ENCODE measurements at places on chromosomes 4 and X.

GRCh38 chrX:119655125-119655524, 37.8 kb downstream of the SEPTIN6 start:
- DNase-seq, result no peak

- DNase-seq, result no peak
Observed at GRCh38 chr4:2790583-2791517, 2.0 kb upstream of the SH3BP2 start.

DNA sequence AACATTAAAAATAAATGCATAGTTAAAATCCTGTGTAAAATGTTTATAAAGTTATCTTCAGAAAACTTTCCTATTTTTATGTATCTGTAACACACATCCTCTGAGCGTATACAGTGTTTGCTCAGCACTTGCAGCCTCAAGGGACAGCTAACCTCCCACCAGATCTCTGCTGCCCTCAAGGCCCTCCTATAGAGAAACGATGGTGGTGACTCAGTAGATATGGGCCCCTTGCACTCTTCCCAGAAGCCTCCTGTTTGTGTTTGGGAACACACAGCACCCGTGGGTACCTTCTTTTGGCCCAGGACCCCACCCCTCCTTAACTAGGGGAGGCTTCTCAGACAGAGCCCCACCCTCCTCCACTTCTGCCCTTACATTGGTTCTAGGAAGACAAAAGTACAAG, 26.7 kb downstream of the PJA1 start:
- no peak for DNase-seq

- no peak for DNase-seq
Observed at GRCh38 chrX:15043538-15043937, 170.3 kb downstream of the MOSPD2 start.

DNA sequence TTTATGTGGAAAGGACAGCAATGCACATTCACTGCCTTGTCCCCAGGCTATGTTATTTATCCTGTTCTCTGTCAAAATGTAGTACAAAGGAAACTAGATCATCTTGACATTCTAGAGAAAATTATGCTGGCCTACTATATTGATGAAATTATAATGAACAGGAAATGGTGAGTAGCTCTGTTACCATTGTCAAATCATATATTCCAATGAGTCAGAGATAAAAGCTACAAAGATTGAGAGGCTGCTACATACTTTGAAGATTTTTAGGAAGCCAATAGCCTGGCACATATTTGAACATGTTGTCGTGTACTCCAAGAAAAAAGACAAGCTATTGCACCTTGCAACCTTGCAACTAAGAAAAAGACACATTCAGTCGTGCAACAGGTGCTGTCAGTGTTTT, 52.7 kb upstream of the TET2 start:
- DNase-seq, result no peak

DNA sequence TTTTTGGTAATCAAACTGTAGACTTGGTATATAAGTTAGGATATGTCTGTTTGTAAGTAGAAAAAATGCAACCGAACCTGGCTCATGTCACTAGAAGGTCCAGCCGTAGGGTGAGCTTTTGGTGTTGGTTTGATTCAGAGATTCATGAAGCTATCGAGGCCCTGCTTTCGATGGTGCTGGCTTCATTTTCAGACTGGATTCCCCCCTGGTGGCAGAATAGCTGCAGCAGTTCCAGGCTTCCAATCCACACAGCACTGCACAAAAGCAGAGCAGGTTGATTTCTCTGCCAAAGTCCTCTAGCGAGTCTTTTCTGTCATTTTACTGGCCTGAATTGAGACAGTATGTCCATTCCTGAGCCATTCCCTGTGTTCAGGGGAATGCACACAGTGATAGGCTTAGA, 33.1 kb downstream of the PDK3 start:
- no peak for DNase-seq

DNA sequence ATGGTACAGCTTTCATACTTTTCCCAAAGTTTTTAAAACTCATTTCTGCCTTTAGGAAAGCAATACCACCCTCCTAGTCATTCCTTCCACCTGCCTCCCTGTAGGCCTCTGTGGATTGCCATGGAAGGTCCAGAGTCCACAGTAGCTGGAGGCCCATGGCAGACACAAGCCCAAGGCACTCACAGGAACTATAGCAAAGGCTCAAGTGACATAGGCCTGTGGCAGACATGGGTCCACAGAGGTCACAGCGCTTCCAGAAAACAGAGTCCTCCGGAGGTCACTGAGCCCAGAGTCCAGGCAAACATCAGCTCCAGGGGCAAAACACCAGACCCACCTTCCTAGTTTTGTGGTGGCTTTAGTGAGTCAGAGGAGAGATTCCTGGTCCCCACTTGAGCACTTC, 147.6 kb upstream of the ATP6AP2 start:
- DNase-seq, result no peak

DNA sequence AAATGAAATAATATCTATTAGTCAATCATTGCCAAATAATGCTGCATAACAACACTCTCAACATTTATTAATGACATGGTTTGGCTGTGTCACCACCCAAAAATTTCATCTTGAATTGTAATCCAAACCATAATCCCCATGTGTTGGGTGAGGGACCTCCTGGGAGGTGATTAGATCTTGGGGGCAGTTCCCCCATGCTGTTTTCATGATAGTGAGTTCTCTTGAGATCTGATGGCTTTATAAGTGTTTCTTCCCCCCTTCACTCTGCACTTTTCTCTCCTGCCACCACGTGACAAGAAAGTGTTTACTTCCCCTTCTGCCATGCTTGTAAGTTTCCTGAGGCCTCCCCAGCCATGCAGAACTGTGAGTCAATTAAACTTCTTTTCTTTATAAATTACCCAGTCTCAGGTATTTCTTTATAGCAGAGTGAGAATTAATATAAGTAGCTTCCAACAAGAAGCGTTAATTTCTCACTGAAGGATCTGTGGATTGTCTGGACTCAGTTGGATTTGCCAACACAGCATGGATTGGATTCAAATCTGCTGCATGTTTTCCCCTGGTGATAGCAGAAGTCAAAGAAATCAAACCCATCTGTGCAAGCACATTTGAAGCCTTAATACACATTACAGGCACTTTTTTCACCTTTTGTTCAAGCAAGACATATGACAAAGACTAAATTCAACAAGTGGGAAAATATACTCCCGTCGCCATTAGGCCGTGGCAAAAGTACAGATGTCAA, 216.6 kb downstream of the PDGFC start:
- no peak for DNase-seq

- no peak for DNase-seq
Observed at GRCh38 chr4:151715881-151716280, 44.9 kb downstream of the GATB start.

DNA sequence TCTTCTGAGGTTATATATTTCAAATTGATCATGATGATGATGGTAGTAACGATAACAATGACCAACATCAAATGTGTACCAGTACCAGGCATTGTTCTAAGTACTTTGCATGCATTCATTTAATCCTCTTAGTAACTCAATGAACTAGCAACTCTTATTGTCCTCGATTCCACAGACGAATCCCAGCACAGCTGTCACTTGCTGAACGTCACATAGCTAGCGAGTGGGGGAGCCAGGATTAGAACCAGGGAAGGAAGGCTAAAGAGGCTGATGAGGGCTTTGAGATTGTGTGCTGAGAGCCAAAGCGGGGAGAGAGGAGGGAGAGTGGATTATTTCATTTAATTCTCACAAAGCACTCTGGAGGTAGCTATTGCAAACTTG, 103.6 kb downstream of the PHOX2B start:
- DNase-seq, result no peak

- no peak for DNase-seq
Observed at GRCh38 chr4:33882246-33882990, 2361.9 kb downstream of the ARAP2 start.

- DNase-seq, result no peak
Observed at GRCh38 chr4:36323816-36324419, 42.5 kb downstream of the DTHD1 start.

DNA sequence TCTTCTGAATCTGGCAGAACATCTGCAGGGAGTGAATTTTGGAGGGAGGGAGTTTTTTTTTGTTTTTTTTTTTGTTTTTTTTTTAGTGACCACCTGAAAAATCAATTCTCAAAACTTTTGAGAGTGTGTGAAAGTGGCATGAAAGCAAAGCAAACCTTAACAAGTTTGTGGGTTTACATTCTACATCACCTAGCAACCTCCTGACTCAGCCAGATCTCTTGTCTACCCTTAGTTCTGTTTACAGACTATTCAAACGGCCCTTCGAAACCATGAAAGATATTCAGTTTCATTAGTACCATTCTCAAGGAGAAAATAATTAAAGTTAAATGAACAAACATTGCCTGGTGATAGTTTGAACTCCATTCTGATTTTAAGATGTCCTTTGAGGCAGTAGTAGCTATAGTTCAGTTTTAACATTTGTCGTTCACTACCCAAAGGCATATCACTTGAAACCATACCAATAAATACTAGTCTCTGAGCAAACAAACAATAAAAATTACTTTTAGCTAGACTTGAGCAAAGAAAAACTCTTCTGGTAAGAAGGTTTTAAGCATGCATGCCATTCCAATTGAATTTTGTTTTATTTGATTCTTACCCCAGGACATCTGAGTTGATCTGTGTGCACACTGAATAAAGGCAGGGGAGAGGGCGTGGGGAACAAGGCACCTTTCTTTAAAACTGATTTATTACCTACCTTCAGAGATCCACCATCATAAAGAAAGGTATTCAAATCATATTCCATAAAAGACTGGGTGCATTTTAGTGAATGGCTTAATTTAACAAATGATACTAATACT, 137.7 kb downstream of the ARX start:
- DNase-seq, result no peak

DNA sequence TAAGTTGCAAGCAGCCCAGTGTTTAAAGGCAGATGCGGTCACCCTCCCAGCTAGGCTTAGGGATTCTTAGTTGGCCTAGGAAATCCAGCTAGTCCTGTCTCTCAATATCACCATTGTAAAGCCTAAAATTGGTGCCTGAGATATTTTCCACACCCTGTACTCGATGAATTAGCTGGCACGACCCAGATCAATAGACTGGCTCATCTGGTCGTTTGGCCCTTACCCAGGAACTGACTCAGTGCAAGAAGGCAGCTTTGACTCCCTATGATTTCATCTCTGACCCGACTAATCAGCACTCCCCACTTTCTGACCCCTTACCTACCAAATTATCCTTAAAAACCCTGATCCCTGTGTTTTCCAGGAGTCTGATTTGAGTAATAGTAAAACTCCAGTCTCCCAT, 384.9 kb upstream of the SLC7A11 start:
- DNase-seq, result no peak

DNA sequence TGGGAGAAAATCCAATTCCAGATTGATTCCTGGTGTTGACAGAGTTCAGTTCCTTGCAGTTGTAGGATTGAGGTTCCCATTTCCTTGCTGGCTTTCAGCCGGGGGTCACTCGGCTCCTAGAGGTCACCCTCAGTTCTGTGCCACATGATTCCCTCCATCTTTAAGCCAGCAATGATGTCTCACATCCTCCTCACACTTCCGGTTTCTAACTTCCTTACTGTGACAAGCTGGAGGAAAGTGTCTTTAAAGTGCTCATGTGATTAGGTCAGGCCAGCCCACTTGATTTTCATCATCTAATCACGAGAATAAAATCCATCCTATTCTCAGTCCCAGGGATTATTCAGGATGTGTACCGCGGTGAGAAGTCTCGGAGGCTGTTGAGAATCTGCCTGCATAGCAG, 19.4 kb upstream of the SMIM31 start:
- no peak for DNase-seq

DNA sequence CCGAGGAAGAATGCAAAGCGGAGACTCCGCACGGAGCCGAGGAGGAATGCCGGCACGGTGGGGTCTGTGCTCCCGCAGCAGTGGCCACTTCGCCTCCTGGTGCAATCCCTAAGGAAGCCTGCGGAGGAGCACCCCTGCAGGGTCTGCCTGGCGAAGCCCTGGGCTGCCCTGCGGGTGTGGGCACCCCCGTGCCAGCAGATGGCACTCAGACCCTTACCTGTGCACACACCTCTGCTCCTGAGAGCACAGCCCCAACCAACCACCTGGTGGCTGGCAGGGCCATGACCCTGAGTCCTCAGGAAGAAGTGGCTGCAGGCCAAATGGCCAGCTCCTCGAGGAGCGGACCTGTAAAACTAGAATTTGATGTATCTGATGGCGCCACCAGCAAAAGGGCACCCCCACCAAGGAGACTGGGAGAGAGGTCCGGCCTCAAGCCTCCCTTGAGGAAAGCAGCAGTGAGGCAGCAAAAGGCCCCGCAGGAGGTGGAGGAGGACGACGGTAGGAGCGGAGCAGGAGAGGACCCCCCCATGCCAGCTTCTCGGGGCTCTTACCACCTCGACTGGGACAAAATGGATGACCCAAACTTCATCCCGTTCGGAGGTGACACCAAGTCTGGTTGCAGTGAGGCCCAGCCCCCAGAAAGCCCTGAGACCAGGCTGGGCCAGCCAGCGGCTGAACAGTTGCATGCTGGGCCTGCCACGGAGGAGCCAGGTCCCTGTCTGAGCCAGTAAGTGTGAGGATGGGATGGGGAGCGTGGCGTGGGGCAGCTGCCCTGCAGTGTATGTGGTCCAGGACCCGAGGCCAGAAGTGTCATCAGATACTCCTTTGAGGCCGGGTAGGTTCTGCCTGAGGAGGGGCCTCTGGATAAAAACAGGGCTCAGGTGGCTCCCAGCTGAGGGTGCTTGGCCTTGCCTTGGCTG, 7.0 kb downstream of the TACC3 start:
- no peak for DNase-seq

- no peak for DNase-seq
Observed at GRCh38 chr4:153571006-153571545, 104.9 kb downstream of the TMEM131L start.

DNA sequence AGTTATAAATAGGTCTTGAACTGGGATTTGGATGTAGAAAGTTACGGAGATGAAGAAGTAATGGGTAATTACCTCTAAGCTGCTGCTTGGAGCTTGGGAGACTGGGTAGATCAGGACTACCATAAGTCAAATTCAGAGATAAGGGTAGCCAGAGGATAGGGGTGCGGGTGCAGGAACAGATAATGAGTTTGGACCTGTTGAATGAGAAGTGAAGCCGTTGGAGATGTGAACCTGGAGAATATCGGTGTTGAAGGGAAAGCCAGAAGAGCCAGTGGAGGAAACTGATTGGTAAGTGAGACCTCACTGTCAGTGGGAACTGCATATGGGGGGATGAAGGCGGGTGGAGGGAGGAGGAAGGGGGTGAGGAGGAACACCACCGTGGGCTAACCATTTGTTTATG, 618 bp upstream of the FOXO4 start:
- DNase-seq, result no peak

GRCh38 chrX:132489578-132490419, 961 bp upstream of the MBNL3 start:
- DNase-seq, result peak; percentile 47

DNA sequence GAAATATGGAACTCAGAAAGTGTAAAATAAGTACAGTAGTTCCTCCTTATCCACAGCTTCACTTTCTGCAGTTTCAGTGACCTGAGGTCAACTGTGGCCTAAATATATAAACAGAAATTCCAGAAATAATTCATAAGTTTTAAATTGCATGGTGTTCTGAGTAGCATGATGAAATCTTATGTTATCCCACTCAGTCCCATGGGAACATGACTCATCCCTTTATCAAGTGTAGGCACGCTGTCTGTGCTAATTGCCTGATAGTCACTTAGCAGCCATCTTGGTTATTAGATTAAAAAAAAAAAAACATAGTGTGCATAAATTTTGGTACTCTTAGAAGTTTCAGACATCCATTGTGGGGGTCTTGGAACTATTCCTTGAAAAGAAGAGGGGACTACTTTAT, 983.4 kb upstream of the ADGRL3 start:
- no peak for DNase-seq

Measured in NCI-H2029 (cell line).